Bronchial epithelial cell (primary cell): ENCODE measurements at places on chromosomes 16 and 17. TPM values are rescaled to one million over a fixed set of nuclear protein-coding genes. Genes with fewer than 3 reads are reported as not detected.

Gene ZPBP2
- not detected in 2 replicates for total RNA-seq

Gene CHAD
- not detected in 2 replicates for total RNA-seq

Gene GDPD3
- 7.1 and 20.7 TPM in 2 replicates for total RNA-seq

- peak; percentile 99 for DNase-seq
These were observed 64.6 kb downstream of the FTO start for GRCh38 chr16:53768593-53768992.

DNA sequence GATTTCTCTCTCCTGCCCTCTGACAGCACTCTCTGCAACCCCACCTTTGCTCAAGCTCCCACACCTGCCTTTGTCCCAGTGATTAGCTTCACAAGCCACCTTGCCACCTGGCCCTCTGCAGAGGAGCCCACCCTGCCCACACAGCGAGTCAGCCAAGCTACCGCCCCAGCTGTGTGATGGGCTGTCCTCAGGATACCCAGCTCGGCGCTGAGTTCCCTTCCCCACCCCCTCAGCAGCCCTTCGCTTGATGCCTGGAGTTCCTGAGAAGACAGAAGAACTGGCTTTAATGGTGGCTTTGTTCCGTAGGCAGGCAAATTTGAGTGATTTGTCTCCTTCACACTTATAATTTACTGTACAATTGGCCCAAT is 266.4 kb downstream of the CBLN1 start:
- no peak for DNase-seq

- no peak for DNase-seq
These were observed 3.0 kb downstream of the SLC35G3 start for GRCh38 chr17:35191001-35191695.

GRCh38 chr16:3691761-3692160 is 25.6 kb downstream of the TRAP1 start:
- no peak for DNase-seq

DNA sequence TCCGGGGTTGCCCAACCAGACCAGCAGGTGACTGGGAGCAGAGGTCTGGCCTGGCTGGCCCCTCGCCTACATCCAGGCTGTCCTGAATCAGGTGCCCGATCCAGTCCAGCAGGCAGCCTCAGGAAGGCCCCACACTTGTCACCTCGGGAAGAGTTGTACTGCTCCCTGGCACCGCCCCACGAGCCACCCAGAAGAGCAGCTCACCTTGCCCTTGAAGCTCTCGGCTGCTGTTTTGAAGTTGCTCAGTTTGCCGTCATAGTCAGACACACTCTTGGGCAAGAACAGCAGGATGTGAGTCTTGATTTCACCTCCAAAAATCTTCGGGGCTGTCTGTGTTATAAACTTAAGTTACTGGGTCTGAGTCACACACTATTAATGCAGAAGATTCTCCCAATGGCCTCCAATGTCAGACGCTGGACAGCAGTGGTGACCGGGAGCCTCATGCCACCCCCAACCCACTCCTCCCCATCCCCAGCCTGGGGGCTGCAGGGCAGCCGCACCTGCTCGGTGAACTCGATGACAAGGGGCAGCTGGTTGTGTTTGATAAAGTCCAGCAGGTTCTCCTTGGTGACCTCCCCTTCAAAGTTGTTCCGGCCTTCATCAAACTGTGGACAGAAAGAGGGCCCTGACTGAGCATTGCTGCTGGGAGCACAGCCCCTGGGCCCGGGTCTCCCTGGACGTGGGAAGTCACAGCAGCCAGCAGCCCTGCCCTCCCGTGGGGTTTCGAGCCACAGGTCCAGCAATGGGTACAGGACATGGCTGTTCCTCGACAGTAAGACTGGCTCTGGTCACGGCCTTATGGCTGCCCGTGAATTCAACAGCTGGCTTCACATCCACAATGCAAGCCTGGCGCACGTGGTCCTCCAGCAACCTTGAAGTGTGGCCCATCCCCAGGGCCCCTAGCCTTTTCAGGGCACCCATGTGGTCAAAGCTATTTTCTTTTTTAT is 12.2 kb upstream of the PPP1R27 start:
- no peak for DNase-seq
